ENCODE measurements at places on chromosomes 12 and 14.

DNA sequence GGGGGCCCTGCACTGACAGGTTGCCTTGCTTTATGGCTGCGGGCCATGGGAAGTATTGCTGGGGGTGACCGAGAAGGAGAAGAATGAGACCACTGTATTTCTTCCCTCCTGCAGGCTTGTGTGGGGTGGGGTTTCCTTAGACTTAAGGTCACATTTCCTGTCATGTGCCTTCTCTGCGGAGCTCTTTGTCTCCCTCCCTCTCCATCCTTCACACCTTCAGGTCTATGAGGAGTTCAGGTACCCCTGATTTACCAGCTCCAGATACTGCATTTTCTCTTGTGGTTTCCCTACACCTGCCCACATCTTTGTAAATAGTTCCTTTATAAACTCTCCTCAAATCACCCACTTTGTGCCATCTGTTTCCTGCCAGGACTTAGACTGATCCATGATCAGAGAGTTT lies 3.6 kb downstream of the FNTB start:
- no peak for DNase-seq

GRCh38 chr12:52617403-52617785 lies 965 bp downstream of the KRT73 start:
- no peak for DNase-seq

GRCh38 chr14:96269359-96269710 lies 13.3 kb downstream of the BDKRB1 start:
- no peak for DNase-seq

GRCh38 chr12:16325426-16325825 lies 22.0 kb upstream of the MGST1 start:
- no peak for DNase-seq

GRCh38 chr14:91931478-91932088 lies 15.9 kb downstream of the FBLN5 start:
- no peak for DNase-seq

DNA sequence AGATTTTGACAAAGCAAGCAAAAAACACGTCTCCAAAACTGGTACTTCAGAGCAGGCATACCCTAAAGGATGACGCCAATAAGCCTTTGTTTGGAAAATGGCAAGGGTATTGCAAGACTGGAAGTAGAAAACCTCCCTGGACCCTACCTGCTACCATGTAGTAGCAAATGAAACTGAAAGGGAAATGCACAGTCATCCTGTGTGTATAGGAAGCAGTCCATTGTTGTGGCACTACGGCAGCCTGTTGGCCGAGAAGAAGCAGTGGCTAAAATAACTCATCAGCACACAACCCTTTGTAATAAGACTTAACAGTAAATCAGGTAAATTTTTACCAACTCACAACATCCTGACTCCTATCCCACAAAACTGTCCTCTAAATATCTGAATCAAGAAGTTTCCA lies 386.4 kb downstream of the RGS6 start:
- DNase-seq, result no peak

DNA sequence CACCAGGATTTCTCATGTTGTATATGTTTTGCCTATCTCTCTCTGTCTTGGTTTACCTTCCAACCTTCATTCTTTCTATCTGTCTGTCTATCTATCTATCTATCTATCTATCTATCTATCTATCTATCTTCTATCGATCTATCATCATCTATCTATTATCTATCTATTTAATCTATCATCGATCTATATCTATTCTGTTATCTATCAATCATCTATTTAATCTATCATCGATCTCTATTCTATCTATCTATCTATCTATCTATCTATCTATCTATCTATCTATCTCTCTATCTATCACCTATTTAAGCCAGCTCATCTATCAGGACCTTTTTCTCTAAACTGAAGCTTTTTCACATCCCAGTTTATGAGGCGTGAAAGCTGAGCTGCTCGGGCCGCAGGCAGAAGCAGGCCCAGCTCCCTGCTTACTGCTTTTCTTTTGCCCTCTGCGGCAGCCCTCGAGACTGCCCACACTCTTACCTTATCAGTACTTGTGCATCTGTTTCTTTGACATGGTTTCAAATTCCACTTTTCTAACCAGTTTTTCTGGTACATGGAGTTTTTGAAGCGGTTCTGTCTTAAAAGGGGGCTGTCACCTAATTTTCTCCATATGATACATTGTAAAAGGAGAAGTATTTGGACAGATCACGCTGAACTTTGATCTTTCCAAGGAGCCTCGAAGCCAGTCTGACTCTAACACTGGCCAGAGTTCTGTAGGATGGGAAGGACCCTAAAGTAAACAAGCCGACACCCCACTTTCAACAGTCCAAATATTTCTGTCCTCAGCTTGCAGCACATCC lies 44.4 kb upstream of the GSG1 start:
- DNase-seq, result no peak

DNA sequence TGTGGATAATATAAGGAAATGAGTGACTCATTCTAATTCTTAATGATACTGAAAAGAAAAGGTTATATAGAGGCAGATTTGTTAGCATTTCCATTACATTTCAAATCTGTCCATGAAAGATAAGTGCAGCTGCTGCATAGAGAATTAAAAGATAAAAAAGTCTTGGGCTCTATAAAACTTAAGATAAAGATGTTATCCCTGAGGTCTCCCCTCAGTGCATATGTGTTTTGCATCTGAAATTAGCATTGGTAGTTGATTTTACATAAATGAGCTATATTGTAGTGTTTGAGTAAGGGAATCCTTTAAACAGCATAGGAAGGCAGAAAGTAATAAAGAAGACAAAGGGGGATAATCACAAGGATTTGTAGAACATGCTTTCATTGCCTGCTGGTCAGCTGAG lies 206.2 kb downstream of the FSCB start:
- no peak for DNase-seq

DNA sequence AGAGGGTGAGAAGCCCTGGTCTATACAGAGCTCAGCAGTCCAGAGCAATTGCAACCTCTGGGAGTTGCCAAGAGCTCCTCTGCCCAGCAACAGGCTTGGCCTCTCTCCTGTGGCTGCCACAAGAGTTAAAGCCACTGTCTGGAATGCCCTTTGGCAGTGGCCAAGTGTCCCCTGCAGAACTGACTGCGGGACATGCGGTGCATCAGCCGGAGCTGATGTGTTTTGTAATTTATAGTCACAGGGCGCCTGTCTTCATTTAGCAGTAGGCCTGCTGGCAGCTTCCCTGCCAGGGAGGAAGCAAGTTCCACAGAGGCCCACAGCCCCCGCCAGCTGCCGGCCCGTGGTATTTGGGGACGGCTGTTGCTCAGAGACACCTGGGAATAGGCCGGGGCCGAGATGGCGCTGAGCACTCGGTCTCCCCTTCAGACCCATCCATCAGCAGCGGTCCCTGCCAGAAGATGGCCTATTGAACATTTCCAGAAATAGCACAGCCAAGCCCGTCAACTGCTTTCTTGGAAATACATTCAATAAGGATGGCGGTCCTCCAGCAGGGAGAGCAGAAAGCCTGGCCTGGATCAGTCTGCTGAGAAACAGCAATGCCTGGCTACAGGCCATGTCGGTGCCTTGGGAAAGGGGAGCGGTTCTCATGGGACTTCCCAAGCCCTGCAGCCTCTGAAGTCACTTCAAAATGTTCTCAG lies 217.4 kb downstream of the CRADD start:
- DNase-seq, result peak; percentile 73

GRCh38 chr12:56806303-56806702 lies 43.2 kb downstream of the HSD17B6 start:
- no peak for DNase-seq

GRCh38 chr12:76611533-76611932 lies 52.0 kb upstream of the OSBPL8 start:
- DNase-seq, result peak; percentile 51

DNA sequence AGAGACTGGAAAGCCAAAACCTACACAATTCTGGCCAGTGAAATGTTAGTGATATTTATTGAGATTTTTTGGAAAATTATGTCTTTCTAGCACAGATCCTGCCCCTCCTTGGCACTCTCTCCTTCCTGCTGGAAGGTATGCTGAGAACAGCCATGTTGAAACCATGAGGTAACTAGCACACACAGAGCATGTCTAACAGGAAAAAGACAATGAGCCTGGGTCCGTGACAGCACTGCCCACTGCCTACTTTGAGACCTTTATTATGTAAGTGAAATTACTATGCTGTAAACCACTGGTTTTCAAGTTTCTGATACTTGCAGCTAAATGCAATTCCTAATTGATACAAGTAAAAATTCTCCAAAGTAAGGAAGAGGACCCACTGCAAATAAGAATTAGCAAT lies 81.6 kb upstream of the SINHCAF start:
- DNase-seq, result no peak

- peak; percentile 35 for DNase-seq
These were observed 7.8 kb downstream of the ZFP36L1 start for GRCh38 chr14:68784978-68785533.

DNA sequence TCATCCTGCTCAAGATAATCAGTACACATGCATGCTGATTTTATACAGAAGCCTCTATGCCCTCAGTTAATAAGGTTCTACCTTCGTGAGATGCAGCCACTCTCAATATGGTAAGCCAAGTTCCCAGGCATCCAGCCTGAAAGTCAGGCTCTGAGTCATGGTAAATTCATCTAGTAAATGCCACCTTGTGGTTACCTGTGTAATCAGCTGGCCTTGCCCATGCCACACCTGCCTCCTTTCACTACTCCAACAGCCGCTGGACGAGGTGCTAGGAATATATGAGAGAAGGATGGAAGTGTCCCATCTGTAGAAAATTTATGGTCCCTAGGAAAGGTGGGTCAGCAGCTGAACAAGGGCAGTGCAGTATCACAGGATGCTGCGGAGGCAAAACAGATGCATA lies 207.3 kb downstream of the SSPN start:
- DNase-seq, result no peak

DNA sequence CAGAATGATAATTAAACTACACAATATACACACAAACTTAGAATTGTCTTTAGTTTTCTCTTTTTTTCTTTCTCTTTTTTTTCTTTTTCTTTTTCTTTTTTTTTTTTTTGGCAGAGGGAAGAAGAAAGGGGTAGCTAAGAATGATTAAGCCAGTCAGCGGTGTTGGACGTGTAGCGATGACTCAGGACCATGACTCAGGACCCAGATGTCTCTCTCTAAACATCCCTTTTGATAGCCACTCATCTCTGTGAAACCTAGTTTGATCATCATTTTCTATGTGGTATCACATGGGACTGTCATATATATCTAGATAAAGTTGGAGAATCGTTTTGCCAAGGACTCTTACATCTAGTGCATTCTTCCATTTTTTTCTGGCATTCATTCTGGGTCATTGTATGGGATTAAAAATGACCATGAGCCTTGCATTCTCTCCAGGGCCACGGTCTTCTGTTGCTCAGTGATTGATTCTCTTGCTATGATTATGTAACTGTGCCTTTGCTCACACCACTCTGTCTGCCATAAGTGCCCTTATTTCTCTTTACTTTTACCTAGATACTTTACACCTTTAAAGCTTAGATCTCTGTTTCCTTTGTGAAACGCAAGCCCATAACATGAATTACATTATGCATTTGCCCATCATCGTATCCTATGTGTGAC lies 26.6 kb upstream of the NRXN3 start:
- DNase-seq, result no peak

DNA sequence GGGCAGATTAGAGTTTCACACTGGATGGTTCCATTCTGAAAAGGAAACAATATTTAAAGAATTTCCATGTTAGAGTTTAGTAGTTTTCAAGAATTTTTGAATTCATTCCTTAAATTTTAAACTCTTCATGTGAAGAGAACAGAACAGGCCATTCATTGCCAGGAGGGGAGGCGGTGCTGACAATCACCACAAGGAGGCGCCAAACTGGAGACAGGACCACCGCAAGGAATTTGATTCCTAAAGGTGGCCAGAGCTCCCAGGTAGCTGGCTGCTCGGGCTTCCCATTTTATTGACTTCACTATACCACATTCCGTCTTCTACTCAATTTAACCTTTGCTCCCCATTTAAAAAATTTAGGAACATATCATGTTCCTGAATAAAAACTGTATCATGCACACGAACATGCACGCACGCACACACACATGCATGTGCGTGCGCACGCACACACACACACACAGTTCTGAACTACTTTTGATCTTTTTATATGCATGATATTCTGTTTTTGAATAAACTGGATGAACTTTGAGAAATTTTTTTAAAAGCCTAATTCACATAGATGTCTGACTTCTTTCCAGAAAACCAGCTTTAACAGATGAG lies 101.2 kb downstream of the NELL2 start:
- DNase-seq, result peak; percentile 47

- no peak for DNase-seq
These were observed 27.5 kb downstream of the XRCC3 start for GRCh38 chr14:103687712-103688111.

- DNase-seq, result peak; percentile 56
These were observed 13.9 kb downstream of the EVL start for GRCh38 chr14:100078997-100079725.

DNA sequence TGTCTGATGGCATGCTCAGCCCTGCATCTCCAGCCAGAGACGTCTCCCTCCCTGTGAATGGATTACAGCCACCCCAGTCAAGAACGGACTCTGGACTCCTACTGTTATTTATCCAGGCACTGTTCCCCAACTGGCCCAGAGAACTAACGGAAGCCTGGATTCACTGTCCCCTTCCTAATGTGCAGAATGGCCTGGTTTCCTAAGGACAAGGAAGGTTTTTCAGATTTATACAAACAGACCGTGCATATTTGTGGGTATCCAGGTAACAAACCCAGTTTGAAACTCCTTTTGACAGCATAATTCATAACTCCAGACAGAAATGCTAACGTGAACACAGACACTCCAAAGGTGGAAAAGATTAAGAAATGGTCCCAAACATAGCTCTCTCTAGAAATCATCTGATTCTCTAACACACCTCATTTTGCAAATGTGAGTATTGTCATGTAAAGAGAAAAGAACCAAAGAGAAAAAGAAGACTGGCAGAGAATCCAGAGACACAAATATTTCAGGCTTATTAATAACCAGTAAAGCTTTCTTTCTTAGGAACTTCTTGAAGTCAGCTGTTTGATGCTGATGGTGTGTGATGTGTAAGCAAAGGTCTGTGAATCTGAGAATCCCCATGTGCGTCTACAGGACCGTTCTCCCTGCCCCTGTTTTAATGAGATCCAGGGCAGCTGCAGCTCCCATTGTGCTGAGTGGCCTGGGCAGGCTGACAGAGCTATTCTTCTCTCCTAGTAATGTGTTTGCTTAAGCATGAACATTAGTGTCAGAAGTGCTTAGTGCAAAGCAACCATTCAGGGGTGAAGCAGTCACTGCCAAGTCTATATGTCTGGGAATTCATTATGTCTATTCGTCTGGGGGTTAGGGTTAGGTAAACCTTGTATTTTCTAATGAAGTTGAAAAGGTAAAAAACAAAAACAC lies 86.8 kb upstream of the HIF1A start:
- DNase-seq, result peak; percentile 27

DNA sequence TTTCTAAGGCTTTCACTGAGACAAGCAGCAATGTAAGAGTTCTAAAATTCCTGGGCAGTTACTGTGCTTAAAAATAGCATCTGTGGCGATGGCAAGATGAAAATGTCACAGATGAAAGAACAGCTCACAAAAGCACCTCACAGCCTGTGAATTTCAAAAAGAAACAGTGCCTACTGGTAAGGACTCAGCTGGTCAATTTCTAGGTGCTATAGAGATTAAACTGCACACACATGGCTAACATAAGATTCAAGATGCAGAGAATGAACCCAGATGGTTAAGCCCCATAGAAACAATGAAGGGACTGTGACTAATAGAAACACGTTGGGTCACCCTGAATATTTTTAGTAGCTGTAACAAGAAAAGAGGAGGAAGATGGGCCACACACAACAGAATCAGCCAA lies 12.0 kb upstream of the IL26 start:
- DNase-seq, result peak; percentile 21

GRCh38 chr12:52182898-52183543 lies 8.8 kb downstream of the KRT80 start:
- DNase-seq, result no peak

GRCh38 chr12:105205322-105206048 lies 30.5 kb downstream of the APPL2 start:
- no peak for DNase-seq

Data from GM03348 (cell line).